ENCODE measurements at places on chromosomes 4 and X.

- DNase-seq, result no peak
These were observed 47.9 kb downstream of the ATP8A1 start for GRCh38 chr4:42609051-42609450.

- no peak for DNase-seq
These were observed 349.8 kb downstream of the UNC5C start for GRCh38 chr4:95198961-95199360.

GRCh38 chr4:139175646-139176301 lies 1.2 kb downstream of the ELF2 start:
- DNase-seq, result no peak

DNA sequence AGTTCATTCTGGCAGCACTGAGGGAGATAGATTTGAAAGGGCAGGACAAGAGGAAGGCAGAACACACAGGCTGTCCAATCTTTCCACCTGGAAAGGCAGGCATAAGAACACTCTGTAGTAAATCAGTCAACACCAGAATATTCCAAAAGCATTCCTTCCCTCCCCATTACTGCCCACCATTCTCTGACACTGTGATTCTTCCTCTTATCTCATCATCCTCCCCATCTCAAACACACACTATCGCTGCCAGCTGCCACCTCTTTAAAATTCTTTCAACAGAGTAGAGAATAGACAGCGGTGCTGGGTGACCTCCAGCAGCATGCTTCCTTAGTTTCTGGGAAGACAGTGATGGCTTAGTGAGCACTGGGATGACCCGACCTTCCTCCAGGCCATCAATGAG lies 53.7 kb upstream of the MYOZ2 start:
- no peak for DNase-seq

DNA sequence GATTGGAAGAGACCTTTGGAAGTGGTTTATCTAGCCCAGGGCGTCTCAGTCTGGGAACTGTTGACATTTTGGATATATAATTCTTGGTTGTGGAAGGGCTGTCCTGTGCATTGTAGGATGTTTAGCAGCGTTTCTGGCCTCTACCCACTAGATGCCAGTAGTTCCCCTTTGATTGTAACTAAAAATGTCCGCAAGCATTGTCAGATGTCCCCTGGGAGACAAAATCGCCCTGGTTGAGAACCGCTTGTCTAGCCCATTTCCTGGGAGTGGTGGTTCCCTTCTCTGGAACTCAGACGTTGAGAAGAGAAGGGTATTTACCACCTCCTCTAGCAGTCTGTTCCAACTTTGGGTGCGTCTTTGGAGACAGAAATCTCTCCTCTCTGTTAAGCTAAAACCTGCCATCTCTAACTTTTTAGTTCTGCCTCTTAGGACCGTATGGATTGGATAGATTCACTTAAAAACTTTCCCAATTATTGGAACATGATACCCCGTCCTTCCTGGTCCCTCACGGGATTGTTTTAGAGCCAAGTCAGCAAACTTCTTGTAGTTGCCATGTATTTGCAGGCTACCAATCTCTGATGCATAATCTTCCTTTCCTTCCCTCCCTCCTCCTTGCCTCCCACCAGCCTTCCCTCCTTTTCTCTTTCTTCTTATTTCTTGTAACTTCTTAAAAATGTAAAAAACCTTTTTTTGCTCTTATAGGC lies 13.9 kb downstream of the TMEM165 start:
- DNase-seq, result no peak

- DNase-seq, result no peak
These were observed 98.4 kb downstream of the AREG start for GRCh38 chr4:74543231-74543781.

DNA sequence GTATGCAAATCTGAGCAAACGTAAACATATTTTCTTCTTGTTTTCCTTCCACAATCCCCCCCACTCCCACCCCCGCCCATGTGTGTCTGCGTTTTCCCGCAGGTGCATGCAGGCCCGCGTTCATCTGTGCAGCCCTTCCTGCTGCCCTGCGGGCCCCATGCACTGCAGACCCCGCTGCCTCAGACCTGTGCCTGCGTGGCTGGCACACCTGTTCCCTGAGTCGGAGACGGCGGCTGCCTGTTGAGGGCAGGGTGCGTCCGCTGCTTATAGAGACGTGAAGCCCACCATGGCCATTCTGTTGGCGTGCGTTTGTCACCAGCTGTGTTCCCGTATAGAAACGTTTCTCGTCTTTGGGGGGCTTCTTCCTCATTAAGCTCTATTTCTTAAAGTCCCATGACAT lies 51.5 kb downstream of the PCGF3 start:
- no peak for DNase-seq

DNA sequence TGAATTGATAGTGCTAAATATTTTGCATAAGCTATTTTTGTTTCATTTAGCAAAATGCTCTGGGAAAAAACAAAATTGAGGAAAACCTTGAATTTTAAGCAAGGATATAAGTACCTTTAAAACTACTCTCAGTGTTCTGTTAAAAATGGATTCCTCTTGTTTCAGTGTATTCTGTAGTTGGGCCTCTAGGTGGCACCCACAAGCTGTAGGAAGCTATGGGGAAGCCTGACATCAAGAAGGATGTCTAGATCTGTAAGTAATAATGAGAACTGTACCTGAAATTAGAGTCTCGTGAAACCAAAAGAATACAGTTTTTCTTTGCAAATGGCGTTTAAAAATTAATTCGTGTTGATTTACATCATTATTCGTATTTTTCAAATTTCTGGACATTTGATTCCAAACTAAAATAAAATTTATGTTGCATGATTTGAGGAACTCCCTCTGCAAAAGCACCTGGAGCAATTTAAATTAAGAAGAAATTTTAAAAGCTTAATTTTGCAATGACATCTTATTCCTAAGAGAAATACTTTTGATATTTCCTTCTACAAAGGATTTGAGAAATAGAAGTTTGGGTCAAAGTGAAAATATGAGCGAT lies 51.2 kb downstream of the TMPRSS11E start:
- peak; percentile 5 for DNase-seq

DNA sequence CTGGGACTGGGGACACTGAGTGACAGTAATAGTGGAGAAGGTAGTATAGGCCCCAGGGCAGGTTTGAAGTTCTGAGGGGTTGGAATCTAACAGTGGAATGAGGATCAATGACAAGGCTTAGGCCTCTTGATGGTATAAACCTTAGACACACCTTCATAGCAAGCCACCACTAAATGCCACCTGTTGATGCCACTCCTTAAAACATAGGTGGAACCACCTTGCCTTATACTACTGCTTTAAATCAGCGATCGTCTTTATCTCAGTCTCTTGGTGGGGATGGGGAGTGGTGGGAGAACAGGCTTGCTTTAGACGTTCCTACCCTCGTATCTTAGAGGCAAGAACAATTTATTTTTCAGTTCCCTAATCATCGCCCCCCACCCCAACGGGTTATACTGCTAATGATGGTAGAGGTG lies 1.2 kb downstream of the RAB33B start:
- no peak for DNase-seq

DNA sequence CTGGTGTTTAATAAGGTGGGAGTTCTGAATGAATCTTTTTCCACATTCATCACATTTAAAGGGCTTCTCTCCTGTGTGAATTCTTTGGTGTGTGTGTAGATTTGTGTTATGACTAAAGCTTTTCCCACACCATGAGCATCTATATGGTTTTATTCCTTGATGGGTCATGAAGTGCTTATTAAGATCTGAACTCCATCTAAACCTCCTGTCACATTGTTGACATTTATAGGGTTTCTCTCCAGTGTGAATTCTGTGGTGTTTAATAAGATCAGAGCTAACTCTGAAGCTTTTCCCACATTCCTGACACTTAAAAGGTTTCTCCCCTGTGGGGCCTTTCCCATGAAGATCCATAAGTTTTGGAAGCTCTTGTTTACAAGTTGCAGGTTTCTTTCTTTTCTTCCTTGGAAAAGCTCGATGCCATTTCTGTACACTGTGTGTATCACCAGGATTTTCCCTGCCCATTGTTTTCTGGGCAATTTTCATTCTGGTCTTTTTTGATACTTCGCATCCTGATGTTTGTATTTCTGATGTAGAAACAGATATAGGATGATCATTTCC lies 21.9 kb upstream of the ETDC start:
- no peak for DNase-seq

- no peak for DNase-seq
These were observed 25.5 kb downstream of the HPGD start for GRCh38 chr4:174496631-174497432.

- no peak for DNase-seq
These were observed 12.5 kb upstream of the ASIC5 start for GRCh38 chr4:155878611-155879010.

DNA sequence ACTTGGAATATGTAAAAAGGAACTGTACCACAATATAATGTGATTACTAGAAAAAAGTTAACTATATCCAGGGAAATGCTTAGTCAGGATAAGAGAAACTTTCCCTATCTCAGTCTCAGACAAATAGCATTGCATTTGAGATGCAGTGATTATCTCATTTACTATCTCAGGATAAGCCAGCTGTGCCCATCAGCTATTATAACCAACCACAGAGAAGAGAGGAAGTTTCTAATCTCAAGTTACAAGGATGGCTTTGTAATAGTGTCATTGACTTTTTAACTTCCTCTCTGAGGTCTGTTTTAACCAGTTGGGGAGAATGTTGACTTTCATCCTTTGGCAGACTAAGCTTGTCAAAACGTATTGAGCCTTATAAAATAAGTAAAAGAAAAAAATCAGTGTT lies 56.5 kb downstream of the SNX25 start:
- DNase-seq, result no peak

DNA sequence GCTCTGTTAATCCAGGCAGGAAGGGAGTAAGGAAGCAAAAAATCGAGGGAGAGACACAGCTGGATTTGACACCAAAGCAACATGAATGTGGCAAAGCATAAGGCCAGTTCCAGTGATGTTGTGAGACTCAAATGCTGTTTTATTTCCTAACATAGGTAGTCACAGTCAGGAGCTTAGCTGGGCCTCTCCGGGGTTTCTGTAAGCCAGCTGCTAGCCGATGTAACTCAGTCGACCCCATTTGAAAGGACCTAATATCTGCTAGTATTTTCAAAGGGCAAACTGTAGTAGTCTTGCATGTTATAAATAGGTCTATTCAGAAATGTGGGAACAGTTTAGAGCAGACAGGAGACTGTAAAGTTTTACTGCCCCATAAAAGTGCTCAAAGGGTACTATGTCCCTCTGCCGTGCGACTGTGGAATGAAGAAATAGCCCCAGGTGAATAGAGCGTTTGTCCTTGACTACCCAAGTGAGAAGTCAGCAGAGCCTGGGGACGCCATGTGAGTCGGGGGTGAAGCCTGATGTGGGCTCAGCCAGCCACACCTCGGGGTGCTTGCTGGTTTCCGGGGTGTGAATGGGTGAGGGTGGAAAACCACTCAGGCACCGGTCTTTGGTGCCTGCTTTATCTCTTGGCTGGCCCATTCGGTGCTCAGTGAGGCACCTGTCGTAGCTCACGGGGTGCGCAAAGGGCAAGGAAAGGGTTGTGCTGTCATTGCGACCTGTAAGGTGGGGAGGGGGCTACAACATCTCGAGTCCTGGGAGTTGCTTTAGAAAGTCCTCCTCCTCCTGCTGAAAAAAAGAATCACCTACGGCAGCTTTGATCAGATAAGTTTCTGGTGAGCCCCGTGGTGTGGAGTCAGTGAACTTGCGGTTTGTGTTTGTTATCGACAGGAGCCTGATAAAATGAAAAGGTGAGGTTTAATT lies 745 bp downstream of the TRIM2 start:
- no peak for DNase-seq

DNA sequence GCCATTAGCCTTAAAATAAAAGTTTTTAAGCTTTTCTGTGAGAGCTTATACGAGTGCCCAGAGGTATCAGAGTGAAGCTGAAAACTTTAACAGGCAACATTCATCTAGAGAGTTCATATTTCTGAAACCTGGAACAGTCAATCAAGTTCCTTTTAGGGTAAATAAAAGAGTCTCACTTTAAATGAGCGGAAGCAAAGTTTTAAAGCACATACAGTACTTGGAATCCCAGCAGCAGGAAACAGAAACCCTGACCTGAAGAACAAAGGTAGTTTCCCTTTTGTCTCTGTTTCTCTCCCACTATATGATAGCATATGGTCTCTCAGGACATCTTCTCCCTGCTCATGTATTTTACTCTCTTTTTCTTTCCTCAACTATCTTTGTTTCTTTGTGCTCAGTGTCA lies 153.0 kb downstream of the ASB9 start:
- DNase-seq, result no peak

DNA sequence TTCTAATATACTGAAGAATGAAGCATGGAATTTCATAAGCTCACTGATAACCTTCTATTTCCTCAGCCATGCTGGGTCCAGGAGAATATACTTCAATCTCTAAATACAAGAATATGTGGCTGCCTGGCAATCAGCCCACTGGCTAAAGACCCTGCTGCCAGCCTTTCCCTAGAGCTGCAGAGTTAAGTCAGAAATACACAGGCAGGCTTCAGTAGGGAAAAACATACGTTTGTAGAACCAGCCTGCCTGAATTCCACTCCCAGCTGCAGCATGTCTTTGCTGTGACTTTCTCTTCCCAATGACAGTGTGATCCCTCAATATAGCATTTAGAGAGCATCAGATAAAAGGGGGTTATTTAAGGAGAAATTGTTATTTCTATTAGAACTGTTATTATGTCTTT lies 289.1 kb downstream of the PCDH19 start:
- no peak for DNase-seq

DNA sequence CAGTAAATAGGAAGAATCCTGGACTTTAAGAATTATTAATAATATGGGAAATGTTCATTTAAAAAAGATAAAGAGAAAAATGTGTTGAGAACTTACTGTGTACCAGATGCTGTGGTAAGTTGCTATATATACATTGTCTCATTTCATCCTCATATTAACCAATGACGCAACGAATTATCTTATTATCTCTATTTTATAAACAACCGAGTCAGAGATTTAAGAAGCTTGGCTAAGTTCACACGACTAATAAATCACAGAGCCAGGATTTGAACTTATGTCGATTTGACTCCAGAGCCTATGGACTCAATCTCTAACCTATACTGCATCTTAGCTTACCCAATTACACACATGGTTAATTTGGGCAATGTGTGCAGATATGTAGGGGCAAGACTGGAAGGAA lies 15.5 kb upstream of the DCTD start:
- DNase-seq, result no peak

Data from stimulated activated CD4-positive, alpha-beta T cell treated with anti-CD3 and anti-CD28 coated beads, TNF-alpha, amount 100 ng/mL, for 1 hour (primary cell).